ENCODE measurements at places on chromosomes 13 and 19. TPM values are rescaled to one million over a fixed set of nuclear protein-coding genes. Genes with fewer than 3 reads are reported as not detected.
A peak's percentile ranks its signal among the peaks of the same experiment; 100 is the strongest.

- DNase-seq, result no peak
These were observed 9.8 kb upstream of the SIGLEC10 start for GRCh38 chr19:51427201-51427600.

GRCh38 chr13:111610081-111610480 is 289.6 kb downstream of the TEX29 start:
- DNase-seq, result no peak

HIPK4 gene
- total RNA-seq, result 0.15 TPM

DNA sequence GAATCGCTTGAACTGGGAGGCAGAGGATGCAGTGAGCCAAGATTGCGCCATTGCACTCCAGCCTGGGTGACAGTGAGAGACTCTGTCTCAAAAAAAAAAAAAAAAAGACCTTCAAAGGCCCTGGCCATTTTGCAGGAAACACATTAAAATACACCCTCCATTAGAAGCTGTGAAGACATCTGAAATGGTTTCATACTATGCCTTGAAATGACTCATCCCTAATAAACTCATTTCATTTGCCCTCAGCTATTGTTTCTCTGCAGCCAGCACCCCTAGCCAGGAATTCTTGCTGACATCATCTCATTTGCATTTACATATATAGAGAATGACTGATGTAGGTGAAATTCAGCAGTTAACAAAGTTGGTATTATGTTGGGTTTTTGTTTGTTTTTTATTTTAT is 8.7 kb downstream of the EML2 start:
- DNase-seq, result peak; percentile 91

DNA sequence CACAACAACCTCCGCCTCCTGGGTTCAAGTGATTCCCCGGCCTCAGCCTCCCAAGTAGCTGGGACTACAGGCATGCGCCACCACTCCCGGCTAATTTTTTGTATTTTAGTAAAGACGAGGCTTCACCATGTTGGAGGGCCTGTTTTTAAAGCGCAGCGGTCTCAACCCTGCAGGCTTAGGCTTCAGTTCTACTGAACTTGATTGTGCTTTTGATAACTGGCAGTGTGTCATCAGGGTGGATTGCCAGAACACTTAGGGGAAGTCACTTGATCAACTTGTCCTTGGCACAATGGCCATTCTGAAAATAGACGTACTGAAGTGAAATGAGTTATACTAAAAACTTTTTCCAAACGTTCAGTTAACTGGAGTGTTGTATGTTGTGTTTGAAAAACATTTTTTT is 472.2 kb downstream of the KLF5 start:
- no peak for DNase-seq

DNA sequence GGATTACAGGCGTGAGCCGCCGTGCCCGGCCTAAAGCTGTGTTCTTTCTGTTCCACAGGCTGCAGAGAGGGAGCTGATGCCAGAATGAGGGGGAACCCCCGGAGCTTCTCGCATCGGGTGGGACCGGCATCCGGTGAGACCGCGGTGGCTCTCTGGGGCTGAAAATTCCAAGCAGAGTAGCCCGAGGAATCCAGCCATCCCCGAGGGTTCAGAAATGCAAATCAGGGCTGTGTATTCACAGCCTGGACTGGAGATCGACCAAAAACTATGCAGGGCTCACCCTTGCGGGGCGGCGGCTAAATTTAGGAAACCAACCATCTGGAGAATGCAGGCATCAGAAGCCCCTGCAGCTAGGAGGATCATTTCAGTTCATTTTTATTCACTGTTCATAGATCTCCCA is 99.2 kb downstream of the GNG7 start:
- DNase-seq, result no peak

All from A673 (cell line).